Bronchial smooth muscle cell (primary cell): ENCODE measurements at places on chromosomes 3 and 15. TPM values are rescaled to one million over a fixed set of nuclear protein-coding genes. Genes with fewer than 3 reads are reported as not detected.

SLC12A8 gene
- total RNA-seq, result 2.8 and 6.4 TPM in 2 replicates

GATM gene
- total RNA-seq, result 0.16 and 0.17 TPM in 2 replicates

SUSD5 gene
- 3.9 and 5.7 TPM in 2 replicates for total RNA-seq

SAXO2 gene
- total RNA-seq, result 0.17 and 0.32 TPM in 2 replicates

IQCF5 gene
- not detected in 2 replicates for total RNA-seq

DGKG gene
- total RNA-seq, result 2.5 TPM in 1 of 2 replicates, not detected in the other

TOPAZ1 gene
- total RNA-seq, result not detected in 2 replicates

ZFAND6 gene
- total RNA-seq, result 129 and 154 TPM in 2 replicates

CPN2 gene
- not detected in 2 replicates for total RNA-seq

BCL2A1 gene
- 1.6 and 8.8 TPM in 2 replicates for total RNA-seq

ISY1 gene
- total RNA-seq, result 38.0 and 40.4 TPM in 2 replicates

HEXA gene
- total RNA-seq, result 74.7 and 92.7 TPM in 2 replicates

DUOXA2 gene
- total RNA-seq, result not detected in 2 replicates

IL5RA gene
- under 0.01 TPM in 1 of 2 replicates, not detected in the other for total RNA-seq

TICRR gene
- total RNA-seq, result 0.09 and 0.32 TPM in 2 replicates

UBR1 gene
- total RNA-seq, result 36.2 and 40.0 TPM in 2 replicates

CGGBP1 gene
- total RNA-seq, result 27.6 and 33.1 TPM in 2 replicates

LRRC2 gene
- under 0.01 and 0.47 TPM in 2 replicates for total RNA-seq

FHIT gene
- total RNA-seq, result 0.77 and 0.95 TPM in 2 replicates

ANKUB1 gene
- total RNA-seq, result not detected in 2 replicates

FBXO40 gene
- total RNA-seq, result not detected in 2 replicates

FBXO22 gene
- total RNA-seq, result 55.6 and 75.8 TPM in 2 replicates

XIRP1 gene
- total RNA-seq, result under 0.01 TPM in 1 of 2 replicates, not detected in the other

GLDN gene
- 47.8 and 90.2 TPM in 2 replicates for total RNA-seq

TRIM42 gene
- not detected in 2 replicates for total RNA-seq

WWTR1 gene
- 23.2 and 28.6 TPM in 2 replicates for total RNA-seq

P2RY13 gene
- total RNA-seq, result not detected in 2 replicates

TMCO5A gene
- not detected in 2 replicates for total RNA-seq

CFAP100 gene
- not detected in 2 replicates for total RNA-seq

SLC38A3 gene
- total RNA-seq, result not detected in 2 replicates

ALPK3 gene
- total RNA-seq, result 0.16 and 0.17 TPM in 2 replicates

PCLAF gene
- total RNA-seq, result 11.2 and 20.8 TPM in 2 replicates

POTEB2 gene
- not detected in 2 replicates for total RNA-seq

NRG4 gene
- not detected in 2 replicates for total RNA-seq

SLC35G2 gene
- 5.5 and 6.6 TPM in 2 replicates for total RNA-seq

RYR3 gene
- total RNA-seq, result under 0.01 TPM in 2 replicates

PLA2G4F gene
- under 0.01 TPM in 1 of 2 replicates, not detected in the other for total RNA-seq

GOLGA6L10 gene
- total RNA-seq, result 0.86 and 1.1 TPM in 2 replicates

LRIG1 gene
- 46.2 and 77.3 TPM in 2 replicates for total RNA-seq

LRRIQ4 gene
- total RNA-seq, result not detected in 2 replicates

MNS1 gene
- total RNA-seq, result 1.9 and 2.0 TPM in 2 replicates

MAN2A2 gene
- 6.8 and 11.2 TPM in 2 replicates for total RNA-seq

GNAT1 gene
- not detected in 2 replicates for total RNA-seq

PIK3CB gene
- total RNA-seq, result 3.9 and 11.5 TPM in 2 replicates

MYZAP gene
- under 0.01 and 0.17 TPM in 2 replicates for total RNA-seq

CCDC191 gene
- total RNA-seq, result 1.7 and 2.7 TPM in 2 replicates

HRG gene
- not detected in 2 replicates for total RNA-seq
